ENCODE measurements at places on chromosomes 12 and 14. TPM values are rescaled to one million over a fixed set of nuclear protein-coding genes. Genes with fewer than 3 reads are reported as not detected.

KLRG1 gene
- polyA plus RNA-seq: 1.8 TPM

DGKA gene
- 15.5 TPM for polyA plus RNA-seq

BHLHE41 gene
- polyA plus RNA-seq: 2.2 TPM

ARF6 gene
- polyA plus RNA-seq: 91.7 TPM

NELL2 gene
- polyA plus RNA-seq: 17.5 TPM

DNA sequence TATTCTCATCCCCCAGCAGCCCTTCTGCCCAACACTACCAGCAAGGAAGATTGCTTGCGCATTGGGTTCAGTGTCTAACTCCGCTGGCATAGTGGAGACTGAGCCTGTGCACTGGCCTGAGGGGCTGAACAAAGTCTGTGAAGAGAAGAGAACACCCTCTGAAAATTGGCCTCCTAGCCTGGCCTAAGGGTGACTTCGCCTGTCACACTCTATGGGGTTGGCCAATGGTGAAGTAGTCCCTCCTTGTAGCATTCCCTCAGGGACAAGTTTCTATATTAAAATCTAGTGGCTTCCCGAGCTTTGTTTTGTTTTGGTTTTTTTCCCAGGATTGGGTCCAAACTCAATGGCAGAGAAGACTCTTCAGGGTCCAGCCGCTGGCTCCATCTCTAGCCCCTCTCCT is 49.1 kb upstream of the DAAM1 start:
- no peak for DNase-seq

- DNase-seq: no peak
Observed at GRCh38 chr12:11150832-11151231, 16.4 kb upstream of the TAS2R30 start.

GRCh38 chr14:89315493-89316470 is 101.3 kb downstream of the FOXN3 start:
- peak; percentile 65 for DNase-seq

- no peak for DNase-seq
Observed at GRCh38 chr14:71815110-71815509, 117.1 kb upstream of the RGS6 start.
